Urinary bladder (tissue), 4 donors: ENCODE measurements at places on chromosomes 2 and 18. TPM values are rescaled to one million over a fixed set of nuclear protein-coding genes. Genes with fewer than 3 reads are reported as not detected.

The EGR4 gene
- total RNA-seq, result not detected

GRCh38 chr2:240392948-240393830 lies 42.3 kb upstream of the GPC1 start:
- no peak for DNase-seq

DNA sequence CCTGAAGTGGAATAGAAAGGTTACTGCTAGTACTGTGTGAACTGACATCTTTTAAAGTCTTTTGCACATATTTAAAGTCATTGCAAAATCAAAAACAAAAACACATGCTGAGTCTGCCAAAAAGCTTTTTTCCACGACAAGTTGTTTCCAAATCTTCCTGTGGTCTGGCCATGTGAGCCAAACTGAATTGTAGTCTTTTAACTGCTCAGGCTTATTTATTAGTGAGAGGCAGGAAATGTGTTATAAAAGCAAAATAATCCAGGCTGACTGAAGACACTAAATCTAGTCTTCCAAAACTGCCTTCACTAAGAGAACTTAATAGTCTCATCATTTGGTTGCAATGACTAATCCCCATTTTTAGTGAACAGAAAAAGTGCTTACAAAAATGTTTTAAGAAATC lies 2.3 kb downstream of the KRCC1 start:
- no peak for DNase-seq

GRCh38 chr2:16043192-16043591 lies 102.8 kb downstream of the MYCN start:
- DNase-seq, result no peak

GRCh38 chr2:2950403-2950952 lies 427.1 kb downstream of the EIPR1 start:
- no peak for DNase-seq

DNA sequence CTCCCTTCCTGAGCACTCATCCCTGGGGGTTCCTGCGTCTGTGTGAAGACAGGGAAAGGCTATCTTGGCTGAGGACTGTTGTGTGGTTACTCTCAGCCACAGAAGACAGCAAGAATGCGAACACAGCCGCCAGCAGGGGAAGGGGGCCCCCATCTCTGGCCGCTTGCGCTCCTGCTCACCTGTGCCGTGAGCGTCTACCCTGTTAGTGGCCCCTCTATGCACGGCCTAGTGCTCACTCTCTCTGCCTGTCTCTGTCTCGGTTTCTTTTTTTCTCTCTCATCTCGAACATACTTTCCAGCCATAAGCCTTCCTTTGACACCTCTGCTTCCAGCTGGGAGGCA lies 206.7 kb upstream of the APCDD1 start:
- no peak for DNase-seq
